G401 (cell line): ENCODE measurements at places on chromosomes 7 and 10. TPM values are rescaled to one million over a fixed set of nuclear protein-coding genes. Genes with fewer than 3 reads are reported as not detected.

DNA sequence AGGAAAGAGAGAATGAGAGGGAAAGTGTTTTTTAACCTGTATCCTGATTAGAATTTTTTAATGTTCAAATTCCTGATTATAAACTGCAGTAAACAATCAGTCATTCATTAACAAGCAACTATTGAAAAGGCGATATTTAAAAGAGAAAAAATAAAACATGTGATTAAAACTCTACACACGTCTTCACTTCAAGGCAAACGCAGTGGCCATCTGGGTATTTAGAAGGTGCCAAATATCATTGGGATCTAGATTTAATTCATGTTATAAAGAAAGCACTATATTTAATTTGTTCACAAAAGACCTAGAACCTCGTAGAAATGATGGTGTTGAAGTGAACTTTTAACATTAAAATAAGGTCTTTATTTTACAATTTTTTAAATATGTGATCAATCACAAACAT is 189.4 kb upstream of the KLF14 start:
- no peak for DNase-seq

GRCh38 chr10:75861582-75861981 is 430.2 kb downstream of the LRMDA start:
- DNase-seq = no peak

DNA sequence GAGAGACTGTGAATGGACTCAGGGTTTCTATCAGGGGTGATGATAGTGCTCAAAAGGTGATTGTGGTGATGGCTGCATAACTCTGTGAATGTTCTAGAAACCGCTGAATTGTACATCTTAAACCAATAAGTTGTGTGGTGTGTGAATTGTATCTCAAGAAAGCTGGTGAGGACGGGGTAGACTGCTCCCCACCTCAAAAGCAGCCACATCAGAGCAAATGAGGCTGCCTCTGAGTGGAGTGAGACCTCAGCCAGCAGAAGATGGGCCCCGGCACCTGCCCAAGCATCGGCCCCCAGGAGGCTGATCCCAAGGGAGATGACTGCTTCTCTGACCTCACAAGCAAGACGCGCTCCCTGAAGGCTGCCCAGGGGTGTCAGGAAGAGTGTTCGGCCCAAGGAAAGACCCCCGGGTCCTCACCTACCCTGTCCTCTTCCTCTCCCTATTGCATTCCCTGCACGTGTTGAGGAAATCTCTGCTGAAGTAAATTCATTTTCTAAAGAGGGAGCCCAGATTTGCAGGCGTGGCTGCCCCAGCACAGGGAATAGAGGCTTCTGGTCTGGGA is 279.3 kb upstream of the SHH start:
- no peak for DNase-seq

- peak; percentile 8 for DNase-seq
Observed at GRCh38 chr7:26363465-26363864, 71.8 kb downstream of the SNX10 start.

GRCh38 chr10:92590623-92591549 is 2.0 kb upstream of the KIF11 start:
- peak; percentile 36 for DNase-seq

DNA sequence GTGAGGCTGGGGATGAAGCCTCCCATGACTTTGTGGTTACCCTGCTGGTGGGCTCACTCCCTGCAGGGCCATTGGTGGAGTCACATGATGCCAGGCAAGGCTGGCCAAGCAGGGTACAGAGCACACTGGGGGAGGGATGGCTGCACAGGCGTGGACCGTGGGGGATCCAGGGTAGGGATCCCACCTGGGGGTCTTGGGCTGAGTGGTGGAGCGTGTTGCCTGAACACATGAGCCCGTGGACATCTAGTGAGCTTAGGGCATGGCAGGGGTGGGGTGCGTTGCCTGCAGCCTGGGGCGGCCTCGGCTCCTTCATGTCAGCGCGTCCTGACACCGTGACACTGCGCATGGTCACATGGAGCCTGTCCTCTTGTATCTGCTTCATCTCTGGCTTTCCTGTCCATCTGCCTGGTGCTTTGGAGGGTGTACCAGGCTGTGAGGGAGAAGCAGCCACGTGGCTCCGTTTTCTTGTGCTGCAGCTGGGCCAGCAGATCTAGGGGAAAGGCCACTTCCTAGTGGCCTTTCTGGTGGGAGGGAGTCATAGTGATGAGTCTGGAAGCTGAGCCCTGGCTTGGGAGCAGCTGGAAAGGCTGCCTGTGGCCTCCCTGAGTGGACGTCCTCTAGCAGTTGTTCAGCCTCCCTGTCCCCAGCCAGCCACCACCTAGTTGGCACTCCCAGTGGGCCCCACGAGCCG is 96.2 kb downstream of the LHPP start:
- DNase-seq = no peak

DNA sequence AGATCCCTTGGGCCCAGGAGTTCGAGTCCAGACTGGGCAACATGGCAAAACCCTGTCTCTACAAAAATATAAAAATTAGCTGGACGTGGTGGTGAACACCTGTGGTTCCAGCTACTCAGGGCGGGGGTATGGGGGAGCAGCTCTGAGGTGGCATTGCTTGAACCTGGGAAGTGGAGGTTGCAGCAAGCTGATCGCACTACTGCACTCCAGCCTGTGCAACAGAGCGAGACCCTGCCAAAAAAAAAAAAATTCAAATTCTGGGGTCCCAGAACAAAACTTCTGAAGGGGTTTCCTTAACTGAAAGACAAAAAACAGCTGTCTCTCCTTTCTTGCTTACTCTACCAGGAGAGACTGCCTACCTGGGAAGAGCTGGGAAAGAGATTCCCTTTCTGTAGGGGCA is 27.0 kb downstream of the DNMBP start:
- no peak for DNase-seq

DNA sequence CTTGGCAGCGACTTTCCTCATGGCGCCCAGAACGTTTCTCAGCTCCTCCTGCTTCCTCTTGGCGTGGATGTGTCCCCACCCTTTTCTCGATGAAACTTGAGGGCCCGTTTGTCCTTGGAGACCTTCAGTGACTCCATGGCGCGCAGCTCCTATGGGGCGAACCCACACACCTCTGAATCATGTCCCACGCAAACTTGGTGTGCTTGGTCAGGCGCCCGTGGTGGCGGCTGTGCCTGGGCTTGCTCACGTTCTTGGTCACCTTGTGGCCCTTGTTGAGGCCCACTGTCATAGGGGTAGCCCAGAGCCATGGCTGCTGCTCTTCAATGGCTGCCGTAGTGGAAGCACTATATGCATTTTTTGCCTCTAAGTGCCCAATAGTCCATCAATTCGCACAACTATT is 117.5 kb upstream of the FOXP2 start:
- no peak for DNase-seq

DNA sequence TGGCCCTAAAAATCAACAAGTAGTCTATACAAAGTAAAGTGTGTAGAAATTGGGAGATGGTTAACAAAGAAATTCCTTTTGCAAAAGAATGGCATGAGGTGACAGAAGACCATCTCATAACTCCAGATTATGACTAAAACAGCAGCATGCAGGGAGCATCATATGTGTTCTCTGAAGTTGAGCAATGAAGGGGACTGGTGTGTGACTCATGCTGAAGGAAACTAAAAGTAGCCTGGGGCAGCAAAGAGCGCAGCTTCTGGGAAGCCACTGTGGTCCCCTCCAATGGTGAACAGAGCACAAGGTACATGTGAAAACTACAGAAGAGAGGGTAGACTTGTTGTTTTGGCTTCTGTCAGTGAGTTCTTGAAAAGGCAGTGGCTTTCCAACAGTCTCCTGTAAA is 133.4 kb downstream of the MACC1 start:
- no peak for DNase-seq

DNA sequence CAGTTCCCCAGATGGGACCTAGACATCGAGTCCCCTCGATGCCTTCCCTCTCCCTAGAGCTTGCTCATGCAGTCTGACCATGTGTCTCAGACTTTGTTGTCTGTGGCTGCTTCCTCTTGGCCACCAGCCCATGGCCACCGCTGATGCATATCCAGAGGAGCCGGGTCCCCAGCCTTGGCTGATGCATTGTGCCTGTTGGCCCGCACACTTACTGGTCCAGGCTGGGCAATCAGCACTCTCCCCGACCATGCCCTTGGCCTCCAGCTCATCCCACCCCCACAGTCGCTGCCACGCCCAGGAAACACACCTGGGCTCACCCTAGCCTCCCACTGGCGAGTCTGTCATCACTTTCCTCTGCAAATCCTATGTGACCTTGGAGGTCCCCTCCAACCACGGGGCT is 10.1 kb downstream of the NPC1L1 start:
- DNase-seq = no peak

DNA sequence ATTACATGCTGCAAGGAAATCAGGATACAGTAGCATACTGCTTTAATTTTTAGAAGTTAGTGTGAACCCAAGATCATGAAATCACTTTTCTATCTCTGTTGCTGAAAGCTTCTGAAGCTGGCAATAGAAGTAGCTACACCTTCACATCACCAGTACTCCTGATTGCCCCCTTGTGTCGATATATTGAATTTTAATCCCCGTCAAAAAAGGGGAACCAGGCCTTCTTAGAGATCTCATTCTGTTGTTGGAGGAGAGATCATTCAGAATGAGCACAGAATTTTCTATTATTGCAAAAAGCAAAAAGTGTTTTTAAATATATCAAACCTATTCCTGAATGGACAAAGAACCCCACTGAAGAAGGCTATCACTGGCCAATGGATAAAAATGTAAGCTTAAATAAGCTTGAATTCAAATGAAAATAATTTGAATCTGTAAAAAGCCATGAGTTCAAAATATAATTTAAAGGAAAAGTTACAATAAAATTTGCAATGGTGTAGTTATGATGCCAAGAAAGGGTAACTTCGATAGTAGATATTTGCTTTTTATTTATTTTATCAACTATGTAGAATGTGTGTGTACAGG is 39.7 kb upstream of the TEX47 start:
- peak; percentile 38 for DNase-seq

DNA sequence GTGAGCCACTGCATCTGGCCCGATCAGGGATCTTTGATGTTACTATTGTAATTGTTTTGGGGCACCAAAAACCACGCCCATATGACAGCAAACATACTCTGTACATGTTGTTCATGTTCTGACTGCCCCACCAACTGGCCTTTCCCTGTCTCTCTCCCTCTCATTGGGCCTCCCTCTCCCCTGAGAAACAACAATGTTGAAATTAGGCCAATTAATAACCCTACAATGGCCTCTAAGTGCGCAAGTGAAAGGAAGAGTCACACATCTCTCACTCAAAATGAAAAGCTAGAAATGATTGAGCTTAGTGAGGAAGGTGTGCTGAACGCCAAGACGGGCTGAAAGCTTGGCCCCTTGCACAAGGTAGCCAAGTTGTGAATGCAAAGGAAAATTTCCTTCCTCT is 50.3 kb upstream of the SDK1 start:
- DNase-seq = no peak

DNA sequence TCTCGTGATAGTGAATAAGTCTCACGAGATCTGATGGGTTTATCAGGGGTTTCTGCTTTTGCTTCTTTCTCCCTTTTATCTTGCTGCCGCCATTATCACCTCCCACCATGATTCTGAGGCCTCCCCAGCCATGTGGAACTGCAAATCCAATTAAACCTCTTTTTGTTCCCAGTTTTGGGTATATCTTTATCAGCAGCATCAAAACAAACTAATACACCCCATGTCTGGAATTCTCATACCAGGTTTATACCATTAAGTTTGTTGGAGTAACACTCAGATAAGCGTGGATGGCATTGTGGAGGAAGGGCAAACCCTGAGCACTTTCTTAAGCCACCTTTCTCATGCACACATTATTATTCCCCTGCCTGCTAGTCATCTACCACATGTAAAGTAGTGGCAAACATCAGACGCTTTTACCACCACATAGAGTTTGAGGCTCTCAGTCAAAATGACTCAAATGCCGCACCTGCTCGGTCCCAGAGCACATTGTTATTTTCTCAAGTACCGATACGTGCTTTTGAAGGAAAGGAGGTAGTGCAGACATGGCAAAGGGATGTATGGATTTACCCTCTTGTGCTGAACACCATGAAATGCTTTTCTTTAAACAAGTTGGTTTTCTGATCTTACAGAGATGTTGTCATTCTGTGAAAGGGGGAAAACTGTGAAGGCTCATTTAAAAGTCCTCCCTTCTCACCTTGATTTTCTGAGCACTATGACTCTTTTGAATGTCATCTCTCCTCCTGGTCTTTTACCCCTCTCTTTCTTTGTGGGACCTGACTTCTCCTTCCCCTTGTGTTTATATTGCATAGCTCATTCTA is 429.7 kb downstream of the EXOC4 start:
- no peak for DNase-seq

DNA sequence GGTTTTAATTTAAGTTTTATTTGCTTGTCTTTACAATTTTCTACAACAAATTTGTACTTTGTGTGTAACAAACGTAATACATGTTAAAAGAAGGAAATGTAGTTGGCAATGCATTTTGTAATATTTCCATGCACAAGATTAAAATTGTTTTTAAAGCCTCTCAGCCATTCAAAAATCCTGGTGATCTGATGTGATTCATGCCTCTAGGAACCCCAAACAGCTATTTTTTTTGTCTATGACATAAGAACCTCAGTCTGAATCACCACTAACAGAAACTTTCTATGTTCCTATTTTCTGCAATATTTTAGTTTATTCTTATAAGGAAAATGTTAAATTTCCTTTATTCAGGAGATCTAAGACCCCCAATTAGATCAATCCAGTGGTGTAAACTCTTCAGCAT is 183.1 kb upstream of the YAE1 start:
- no peak for DNase-seq

- DNase-seq = no peak
Observed at GRCh38 chr7:122136078-122136477, 8.0 kb downstream of the AASS start.

GRCh38 chr7:70355198-70356020 is 757.1 kb downstream of the AUTS2 start:
- DNase-seq = no peak

GRCh38 chr10:106566873-106567272 is 597.6 kb downstream of the SORCS1 start:
- DNase-seq = peak; percentile 25

- DNase-seq = no peak
Observed at GRCh38 chr10:62728479-62728878, 76.0 kb upstream of the ADO start.

- DNase-seq = no peak
Observed at GRCh38 chr10:81759111-81759510, 115.9 kb upstream of the NRG3 start.

DNA sequence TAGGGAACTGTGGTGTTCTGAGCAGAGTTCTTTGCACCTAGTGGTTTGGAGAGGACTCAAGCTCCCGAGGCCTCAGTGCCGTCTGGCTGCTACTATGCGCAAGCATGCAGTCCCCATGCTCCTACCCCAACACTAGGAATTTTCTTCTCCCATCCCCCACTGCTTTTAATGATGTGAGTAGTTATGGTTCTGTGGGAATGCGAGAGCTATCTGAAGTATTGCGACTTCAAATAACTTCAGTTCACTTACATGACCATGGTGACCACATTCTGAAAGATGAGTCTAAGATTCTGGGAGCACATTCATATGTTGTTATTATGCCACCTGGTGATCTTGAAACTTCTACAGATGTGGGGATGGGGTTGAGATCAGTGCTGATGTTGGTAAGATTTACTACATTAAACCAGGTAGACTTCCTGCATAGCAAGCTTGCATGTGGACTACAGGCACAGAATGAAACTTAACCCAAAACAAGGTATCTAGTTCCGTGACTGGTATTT is 24.6 kb downstream of the HTR5A start:
- no peak for DNase-seq

Gene LANCL2
- 11.6 and 19.4 TPM in 2 replicates for total RNA-seq

Gene LIPK
- not detected in 2 replicates for total RNA-seq

Gene STRIP2
- total RNA-seq = 22.8 and 24.8 TPM in 2 replicates

Gene TUBAL3
- total RNA-seq = not detected in 2 replicates

Gene PRSS37
- not detected in 2 replicates for total RNA-seq

Gene NOLC1
- 137 and 202 TPM in 2 replicates for total RNA-seq

Gene MARCHF5
- total RNA-seq = 35.1 and 45.1 TPM in 2 replicates

Gene CYP26A1
- total RNA-seq = 0.24 and 0.25 TPM in 2 replicates

Gene C1QL3
- total RNA-seq = not detected in 2 replicates

Gene CLCN1
- total RNA-seq = not detected in 2 replicates

Gene LRRC17
- total RNA-seq = 0.58 and 2.1 TPM in 2 replicates
